ENCODE measurements at places on chromosomes 11 and 22.

- DNase-seq: no peak
Measured at GRCh38 chr11:119181677-119182412, 3.4 kb upstream of the NHERF4 start.

- no peak for DNase-seq
Measured at GRCh38 chr11:68116974-68117373, 4.2 kb downstream of the CHKA start.

DNA sequence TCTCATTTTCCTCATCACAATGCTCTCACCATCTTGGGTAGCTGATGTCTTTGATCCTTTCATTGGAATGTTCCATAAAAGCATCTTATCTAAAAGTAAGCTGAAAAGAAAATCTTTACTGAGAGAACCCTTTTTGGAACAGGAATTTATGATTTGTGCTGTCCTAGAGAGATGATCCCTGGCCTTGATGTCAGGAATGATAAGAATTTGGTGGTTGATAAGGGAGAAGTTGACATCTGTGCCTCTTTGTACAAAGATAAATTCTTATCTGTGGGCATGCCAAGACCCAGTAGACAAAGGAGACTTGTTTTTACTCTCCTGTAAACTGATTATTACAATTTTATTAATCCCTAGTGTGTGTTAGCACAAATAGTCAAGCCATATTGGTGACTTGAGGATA is 36.9 kb downstream of the NAALAD2 start:
- no peak for DNase-seq

DNA sequence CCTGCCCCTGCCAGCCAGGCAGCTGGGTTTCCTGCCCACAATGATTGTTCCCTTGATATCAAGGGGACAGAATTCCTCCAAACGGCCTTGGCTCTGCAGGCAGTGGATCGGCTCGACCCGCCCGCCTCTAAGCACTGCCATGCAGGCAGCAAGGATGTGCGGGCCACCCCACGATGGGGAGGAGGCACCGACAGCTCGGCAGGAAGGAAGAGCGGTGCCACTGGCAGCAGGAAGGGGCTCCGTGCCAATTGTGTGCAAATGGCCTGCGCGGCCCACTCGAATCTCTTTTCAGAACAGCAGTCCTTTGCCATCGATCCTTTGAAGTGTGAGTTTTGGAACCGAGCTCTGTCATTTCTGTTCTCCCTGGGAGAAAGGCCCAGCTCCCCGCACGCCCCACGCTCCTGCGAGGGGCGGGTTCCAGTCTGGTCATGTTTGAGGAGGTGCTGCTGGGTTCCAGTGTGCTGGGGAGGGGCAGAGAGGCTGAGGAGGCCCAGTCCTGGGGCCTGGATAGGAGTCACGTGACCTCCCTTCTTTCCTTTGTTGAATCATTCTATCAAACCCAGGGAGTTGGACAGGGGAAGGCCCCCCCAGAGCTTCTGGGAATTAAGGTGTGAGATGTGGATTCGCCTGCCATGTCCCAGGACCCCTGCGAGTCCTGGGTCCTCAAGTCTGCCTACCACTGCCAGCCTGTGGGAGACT is 406.0 kb downstream of the CTTN start:
- DNase-seq: no peak

- DNase-seq: no peak
Measured at GRCh38 chr22:46083383-46084350, 66.7 kb upstream of the PPARA start.

DNA sequence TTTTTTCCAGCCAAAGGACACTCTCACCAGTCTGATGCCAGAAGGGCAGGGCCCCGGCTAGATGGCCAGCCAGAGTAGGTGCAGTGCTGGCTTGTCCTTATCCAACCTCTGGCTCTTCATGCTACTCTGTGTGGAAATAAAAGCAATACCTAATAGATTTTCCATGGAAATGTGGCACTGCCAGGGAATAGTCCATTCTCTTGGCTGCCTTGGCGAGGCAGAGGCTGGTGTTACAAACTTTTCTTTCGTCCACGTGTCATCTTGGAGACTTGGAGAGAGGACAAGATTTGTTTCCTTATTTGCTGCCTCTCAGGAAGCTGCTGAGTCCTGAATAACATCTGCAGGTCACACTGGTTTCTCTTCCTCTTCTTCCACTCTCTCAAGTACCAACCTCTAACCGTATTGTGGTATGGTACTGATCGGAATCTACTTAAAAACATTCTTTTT is 17.2 kb upstream of the C1QTNF4 start:
- DNase-seq: no peak

- peak; percentile 79 for DNase-seq
Measured at GRCh38 chr22:37328017-37328416, 45.7 kb downstream of the CYTH4 start.

DNA sequence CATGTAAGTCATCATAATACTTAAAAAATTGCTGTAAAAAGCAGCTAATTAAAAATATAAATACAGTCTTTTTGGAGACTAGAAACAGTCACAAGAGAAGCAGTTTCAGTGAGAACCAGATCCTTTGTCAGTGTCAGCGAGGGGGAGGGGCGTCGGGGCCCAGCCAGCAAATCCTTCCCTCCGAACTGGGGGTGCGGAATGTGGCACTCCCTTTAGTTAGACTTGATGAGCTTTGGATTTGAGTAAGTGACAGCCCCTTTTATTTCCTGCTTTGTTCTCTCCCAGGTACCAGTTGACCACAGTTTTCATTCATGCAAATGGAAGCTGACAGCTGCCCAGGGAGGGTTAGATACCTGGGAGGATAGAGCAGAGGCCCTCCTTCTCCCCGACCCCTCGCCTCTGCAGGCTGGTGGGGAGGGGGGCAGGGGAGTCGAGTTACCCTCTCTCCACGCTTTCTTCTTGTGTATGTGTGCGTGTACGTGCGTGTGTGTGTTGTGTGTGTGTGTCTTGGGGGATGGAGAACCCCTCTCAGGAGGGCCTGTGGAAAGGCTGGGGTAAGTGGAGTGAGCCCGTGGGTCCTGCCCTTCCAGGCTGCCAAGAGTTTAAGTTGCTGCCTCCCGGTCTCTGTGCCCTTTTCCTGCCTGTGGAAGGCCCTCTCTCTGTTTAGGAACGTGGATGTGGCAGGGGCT is 38.3 kb downstream of the PTPRJ start:
- DNase-seq: no peak

- no peak for DNase-seq
Measured at GRCh38 chr22:29011240-29012100, 50.2 kb downstream of the C22orf31 start.

DNA sequence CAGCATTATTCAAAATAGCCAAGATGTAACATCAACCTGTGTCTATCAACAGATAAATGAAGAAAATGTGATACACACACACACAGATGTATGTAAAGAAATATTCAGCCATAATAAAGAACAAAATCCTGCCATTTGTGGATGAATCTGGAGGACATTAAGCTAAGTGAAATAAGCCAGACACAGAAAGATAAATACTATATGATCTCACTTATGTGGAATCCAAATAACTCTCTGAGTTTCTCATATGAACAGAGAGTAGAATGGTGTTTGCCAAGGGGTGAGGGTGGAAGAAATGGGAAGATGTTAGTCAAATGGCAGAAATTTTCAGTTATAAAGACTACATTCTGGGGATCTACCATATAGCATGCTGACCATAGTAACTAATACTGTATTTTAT is 224.2 kb downstream of the GUCY1A2 start:
- peak; percentile 8 for DNase-seq

Data from astrocyte of the spinal cord (primary cell).